Thyroid gland (tissue), 4 donors: ENCODE measurements at places on chromosomes 2 and 18.
A peak's percentile ranks its signal among the peaks of the same experiment; 100 is the strongest.

GRCh38 chr2:46326231-46326980, 29.2 kb downstream of the EPAS1 start:
- DNase-seq: peak; percentile 62

DNA sequence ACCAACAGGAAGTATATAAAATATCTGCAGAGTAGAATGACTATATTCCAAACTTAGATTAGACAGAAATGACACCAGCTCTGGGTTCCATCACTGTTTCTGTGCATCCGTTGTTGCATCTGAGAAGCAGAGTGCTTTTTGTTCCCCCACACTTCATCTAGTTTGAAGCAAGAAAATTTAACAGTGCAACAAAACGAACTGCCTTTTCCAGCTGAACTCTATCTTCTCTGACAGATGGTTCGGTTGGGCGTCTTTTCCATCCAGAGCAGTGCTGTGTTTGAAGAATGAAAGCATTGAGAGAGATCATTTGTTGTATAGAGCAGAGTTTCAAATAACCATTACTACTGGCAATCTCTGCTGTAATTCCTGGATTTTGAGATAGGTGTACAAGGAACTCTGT, 757.5 kb downstream of the DPP10 start:
- DNase-seq: no peak

DNA sequence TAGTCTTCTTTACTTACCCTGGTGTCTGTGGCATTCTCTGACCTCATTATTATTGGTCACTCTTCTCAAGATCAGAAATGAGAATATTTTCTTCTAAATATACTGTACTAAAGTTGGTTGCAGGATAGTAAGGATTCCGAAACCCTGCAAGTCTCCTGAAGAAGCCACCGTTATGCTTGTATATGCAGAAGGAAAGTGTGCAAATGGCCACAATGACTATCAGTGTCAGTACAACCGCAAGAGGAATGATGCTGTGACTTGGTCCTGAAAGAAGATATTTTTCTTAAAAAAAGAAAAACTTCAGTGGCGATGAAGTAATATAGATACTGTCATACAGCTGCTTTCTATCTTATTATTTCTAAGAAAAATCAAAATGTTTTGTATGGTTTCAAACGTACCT, 120.7 kb downstream of the PLA2R1 start:
- no peak for DNase-seq

DNA sequence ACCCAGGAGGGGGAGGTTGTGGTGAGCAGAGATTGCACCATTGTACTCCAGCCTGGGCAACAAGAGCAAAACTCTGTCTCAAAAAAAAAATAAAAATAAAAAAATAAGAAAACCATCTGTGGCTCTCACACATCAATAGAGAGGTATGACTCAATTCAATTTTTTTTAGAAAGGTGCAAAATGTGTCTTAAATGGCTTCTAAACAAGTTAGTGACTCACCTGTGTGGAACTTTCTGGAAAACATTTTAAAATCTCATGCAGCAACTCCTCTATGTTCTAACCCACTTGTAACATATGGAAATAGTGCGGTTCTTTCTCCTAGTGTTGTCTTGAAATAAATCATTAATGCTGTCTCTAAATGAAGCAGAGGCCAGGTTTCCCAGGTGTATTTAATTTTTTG, 10.7 kb upstream of the SULT1C4 start:
- DNase-seq: no peak

GRCh38 chr2:42368817-42369531, 8.0 kb upstream of the COX7A2L start:
- DNase-seq: peak; percentile 20

- no peak for DNase-seq
Observed at GRCh38 chr2:50930726-50931125, 101.2 kb downstream of the NRXN1 start.

- no peak for DNase-seq
Observed at GRCh38 chr2:181877181-181877664, 14.3 kb upstream of the ITPRID2 start.

DNA sequence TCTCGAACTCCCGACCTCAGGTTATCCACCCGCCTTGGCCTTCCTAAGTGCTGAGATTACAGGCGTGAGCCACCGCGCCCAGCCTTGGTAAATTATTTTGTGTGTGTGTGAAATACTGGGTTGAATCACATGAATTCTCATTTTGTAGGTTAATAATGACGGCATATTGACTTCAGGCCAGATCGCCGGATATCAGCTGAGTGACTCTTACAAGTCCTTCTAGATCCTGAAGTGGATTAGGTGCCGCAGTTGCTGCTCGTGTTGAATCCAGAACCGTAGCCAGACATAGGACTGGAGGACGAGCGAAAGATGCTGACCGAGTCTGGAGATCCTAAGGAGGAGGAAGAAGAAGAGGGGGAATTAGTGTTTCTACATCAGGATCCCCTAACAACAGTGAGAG, 12.2 kb upstream of the KIF3C start:
- DNase-seq: no peak

DNA sequence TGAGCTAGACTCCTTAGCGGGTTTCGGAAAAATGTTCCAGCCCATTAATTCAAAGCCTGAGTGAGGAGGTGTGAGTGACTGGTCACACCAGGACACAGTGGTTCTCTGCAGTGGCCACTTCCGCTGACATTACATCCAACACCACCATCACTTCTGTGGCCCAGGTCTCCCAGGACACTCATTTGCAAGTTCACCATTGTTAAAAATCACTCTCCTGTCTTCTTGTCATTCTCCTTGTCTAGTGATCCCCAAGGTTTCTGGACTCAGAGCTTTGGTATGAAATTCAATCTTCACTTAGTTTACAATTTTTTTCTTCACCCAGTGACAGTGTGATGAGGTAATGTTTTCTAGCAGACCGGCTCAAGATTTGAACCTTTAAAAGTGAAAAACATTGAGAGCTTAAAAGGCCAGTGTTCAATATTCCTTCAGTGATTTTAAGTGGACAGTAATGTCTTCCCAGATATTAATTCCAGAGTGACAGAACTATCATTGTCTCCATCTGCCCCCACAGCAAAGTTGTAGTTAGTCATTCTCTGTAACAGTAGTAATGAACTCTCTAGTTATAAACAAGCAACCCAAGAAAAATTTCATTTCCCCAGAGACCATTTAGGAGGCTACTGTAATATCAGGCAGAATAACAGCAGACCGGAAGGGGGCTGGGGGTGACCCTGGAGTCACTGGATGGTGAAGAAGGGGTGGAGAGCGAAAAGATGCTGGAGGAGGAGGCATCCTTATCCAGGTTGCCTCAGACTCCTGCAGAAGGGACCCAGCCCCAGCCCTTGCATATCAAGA, 164.9 kb downstream of the GFPT1 start:
- DNase-seq: no peak
